ENCODE measurements at places on chromosomes 7 and 10.

DNA sequence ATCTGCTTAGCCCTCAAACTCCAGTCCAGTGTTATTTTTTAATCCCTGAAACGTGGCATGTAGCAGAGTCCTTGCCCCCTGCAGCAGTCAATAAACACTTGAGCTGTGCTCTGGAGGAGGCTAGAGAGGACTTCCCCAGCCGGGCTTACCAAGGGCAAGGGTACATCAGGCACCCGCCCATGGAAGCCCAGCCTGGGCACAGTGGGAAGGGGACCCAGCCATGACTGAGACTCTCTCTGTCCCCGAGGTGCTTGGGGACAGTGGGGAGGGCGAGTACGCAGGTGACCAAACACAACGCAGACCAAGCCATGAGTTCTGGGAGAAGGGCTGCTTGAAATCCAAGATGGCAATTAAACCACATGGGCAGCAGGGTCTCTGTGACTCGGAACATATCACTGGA, 45.2 kb downstream of the EBF3 start:
- DNase-seq, result no peak

DNA sequence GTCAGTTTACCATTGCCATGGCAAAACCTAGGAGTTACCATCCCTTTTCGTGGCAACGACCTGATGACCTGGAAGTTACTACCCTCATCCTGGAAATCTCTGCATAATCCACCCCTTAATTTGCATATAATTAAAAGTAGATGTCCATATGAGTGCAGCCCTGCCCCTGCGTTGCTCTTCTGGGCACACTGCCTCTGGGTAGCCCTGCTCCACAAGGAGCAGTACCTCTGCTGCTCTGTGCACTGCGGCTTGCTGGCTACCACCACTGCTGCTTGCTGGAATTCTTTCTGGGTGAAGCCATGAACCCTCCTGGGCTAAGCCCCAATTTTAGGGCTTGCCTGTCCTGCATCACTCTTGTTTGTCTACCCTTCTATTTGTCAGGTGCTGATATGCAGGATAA, 12.5 kb downstream of the CYP17A1 start:
- no peak for DNase-seq

DNA sequence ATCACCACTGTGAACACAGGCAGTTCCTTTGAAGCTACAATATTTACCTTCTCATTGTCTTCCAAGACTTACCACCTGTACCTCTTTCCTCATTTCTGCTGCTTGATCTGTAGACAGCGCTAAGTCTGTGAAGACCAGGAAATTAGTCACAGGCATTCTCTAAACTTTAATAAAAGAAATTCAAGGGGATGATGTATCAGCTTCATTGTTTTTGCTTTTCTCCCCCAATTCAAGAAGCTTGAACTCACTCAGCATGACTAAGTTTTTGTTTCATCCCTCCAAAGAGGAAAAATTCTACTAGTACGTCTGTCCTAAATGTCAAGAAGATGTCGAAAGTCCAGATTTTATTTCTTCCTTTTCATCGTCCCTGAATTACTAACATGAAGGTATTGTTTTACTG, 75.3 kb upstream of the PPP1R9A start:
- DNase-seq, result no peak

GRCh38 chr7:41943094-41943577, 240.2 kb upstream of the INHBA start:
- DNase-seq, result peak; percentile 52

DNA sequence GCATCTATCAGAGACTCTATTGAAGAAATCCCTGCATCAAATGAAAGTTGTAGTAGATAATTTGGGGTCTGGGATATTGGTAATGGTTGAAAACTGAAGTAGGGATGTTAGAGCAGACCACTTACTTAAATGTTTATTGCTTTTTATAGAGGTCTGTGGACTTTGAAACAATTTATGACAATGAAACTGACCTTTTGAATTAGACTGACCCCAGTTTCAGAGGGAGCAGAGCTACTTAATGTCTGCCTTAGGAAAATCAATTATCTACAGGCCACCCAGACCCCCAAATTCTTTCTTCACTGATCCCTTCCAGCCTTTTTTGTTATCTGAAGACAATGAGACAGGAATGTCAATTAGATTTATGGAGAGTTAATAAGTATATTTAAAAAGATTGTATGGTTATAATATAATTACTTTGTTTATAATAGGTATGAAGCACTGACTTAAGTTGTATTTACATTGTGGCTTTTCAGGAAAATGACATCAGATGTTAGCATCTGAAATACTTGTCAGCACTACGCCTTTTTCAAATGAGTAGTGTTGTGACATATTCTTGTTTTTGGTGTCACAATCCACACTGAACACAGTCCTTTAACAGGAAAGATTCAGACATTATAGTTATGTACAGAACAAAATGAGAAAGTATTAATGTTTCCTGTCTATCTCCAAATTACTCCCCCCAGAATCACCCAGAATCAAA, 13.9 kb downstream of the MGAM2 start:
- DNase-seq, result no peak

DNA sequence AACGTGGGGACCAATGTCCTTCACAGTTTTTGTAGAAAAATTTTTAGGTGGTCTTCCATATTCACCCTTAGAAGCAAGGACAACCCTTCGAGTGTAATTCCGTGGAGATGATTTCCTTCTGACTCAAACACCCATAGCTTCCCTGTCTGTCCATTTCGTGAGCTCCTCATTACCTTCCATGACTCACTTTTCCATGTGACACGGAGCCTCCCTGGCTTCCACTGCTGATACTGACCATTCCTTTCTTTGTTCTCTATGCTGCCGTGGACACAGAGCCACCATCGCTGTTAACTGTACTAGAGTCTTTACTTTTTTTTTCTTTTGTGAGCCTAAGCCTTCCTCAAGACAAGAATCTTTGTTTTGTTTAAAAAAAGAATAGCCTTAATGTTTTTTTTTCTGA, 12.5 kb upstream of the ARMS2 start:
- no peak for DNase-seq

DNA sequence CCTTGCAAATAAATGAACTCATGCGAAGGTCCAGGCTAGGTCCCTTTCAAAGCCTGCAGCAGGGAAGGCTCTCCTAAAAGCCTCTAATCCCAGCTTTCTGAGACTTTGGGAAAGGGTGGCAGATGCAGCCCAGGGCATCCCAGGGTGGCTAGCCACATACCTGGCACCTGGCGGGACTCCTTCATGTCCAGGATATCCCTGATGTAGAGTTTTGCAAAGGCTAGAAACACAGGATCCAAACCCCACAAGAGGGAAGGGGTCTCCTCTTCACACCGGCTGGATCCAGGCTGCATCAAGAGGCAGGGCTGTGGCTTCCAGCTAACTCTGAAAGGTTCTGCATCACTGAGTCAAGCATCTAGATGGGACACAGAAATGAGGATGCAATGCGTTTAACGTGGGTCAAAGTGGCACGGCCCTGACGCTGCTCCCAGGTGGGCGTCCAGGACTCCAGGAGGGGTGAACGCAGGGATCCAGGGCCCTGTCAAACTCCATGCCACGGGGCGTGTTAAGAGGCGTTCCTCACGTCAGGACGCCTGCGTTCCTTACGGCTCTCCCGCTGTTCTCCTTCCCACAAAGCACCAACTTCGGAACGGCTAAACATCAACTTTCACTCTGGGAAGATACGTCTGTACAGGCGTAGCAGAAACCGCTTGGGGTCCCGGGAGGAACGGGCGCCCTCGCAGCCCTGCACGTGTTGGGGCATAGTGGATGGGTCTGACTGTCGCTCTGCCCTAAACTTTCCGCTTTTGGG, 507 bp downstream of the STN1 start:
- peak; percentile 21 for DNase-seq

DNA sequence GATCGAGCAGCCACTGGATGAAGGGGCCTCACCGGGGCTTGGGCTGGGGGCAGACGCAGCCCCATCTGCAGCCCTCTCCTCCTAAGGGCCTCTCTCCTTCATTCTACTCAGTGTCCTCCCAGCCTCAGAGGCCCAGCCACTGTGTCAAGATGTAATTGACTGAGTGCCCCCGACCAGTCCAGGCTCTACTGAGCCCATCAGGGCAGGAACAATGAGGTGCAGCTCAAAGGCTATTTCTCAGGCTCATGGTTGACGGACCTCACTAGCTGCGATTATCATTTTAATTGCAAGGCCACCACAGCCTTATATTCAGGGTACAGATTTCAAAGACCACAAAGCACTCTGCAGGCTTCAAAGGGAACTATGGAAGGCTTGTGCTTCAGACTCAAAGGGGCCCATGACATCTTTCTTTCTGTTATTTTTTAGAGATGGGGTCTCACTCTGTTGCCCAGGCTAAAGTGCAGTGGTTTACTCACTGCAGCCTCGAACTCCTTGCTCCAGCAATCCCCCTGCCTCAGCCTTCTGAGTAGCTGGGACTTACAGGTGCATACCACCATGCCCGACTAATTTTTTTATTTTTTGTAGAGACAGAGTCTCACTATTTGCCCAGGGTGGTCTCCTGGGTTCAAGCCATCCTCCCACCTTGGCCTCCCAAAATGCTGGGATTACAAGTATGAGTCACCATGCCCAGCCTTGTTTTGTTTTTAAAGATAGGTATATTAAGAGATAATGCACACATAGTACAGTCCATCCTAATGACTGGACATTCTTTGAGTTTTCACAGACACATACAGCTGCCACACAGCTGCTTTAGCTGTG, 23.7 kb downstream of the SLC29A3 start:
- no peak for DNase-seq

DNA sequence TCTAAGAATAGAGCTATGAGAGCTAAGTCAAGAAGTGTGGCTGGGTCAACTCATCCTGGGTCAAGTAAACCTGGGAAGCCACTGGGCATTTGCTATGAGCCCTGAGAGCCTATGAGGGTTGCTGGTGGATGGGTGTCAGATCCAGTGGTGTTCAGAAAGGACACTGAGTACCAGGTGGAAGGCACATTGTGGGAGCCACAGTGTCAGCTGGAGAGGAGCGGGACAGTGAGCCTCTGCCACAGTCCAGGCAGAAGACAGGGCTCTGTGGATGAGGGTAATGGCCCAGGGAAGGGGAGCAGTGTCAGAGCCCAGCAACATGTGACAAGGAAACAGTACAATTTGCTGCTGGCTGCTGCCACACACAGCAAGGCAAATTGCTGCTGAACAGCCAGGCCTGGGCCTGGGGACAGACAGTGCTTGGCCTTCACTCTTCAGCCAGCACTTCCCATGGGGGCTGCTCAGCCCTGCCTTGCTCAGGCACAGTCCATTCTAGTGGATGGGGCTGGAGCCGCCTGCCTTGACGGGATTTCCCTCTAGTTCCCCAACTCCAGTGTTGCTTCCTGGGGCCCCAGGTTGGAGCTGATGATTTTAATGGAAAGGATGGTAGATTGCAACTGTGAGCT, 90.9 kb upstream of the CHST15 start:
- DNase-seq, result no peak

- no peak for DNase-seq
Measured at GRCh38 chr10:110129490-110129889, 77.9 kb upstream of the MXI1 start.
